Stimulated activated CD8-positive, alpha-beta memory T cell treated with anti-CD3 and anti-CD28 coated beads, Interleukin-15, amount 100 ng/mL, for 1 hour (primary cell): ENCODE measurements at places on chromosomes 11 and 22.

DNA sequence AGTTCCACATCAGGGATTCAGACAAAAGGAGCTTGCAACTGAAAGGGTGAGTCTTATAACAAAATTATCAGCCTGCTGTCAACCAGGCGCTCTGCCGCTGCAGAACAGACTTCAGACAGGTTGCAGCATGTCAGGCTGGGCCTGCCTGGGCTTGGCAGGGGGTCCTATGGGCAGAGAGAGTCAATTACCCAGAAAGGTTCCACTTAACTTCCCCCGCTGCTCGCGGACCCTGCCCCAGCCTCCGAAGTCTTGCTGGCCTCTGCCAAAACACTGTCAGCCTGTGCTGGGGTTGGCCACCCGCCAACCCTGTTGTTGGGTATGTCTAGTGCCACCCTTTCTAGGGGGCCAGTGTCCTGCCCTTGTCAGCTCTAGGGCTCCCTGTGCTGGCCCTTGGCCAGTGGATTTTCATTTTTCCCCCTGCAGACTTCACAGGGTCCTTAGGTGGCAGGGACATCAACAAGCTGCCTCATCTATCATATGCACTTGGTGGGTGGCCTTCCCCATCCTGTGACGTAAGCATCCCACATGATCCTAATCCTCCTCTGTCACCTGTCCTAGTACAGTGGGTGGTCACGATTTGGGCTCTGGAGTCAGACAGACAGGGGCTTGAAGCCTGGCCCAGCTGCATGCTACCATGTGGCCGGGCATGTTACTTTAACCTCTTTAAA is 166.5 kb upstream of the CADM1 start:
- no peak for DNase-seq

GRCh38 chr22:37716708-37717107 is 19.9 kb downstream of the TRIOBP start:
- DNase-seq, result no peak

- no peak for DNase-seq
Measured at GRCh38 chr22:39097098-39098020, at the start of gene APOBEC3H. TSS of gene APOBEC3H (plus strand) at chr22:39097244. CDS start at chr22:39100279, 3,035 bp downstream.

- no peak for DNase-seq
Measured at GRCh38 chr11:121924191-121924590, 191.8 kb downstream of the BLID start.

- DNase-seq, result no peak
Measured at GRCh38 chr11:121793291-121793690, 322.7 kb downstream of the BLID start.

GRCh38 chr11:119843877-119844276 is 114.9 kb upstream of the NECTIN1 start:
- no peak for DNase-seq

GRCh38 chr22:29375398-29376076 is 12.8 kb downstream of the AP1B1 start:
- no peak for DNase-seq

GRCh38 chr11:129489249-129489648 is 113.6 kb downstream of the BARX2 start:
- DNase-seq, result no peak

- no peak for DNase-seq
Measured at GRCh38 chr11:121452609-121453150, at the start of gene SORL1-AS1. TSS of gene SORL1-AS1 (minus strand) at chr11:121452967.

DNA sequence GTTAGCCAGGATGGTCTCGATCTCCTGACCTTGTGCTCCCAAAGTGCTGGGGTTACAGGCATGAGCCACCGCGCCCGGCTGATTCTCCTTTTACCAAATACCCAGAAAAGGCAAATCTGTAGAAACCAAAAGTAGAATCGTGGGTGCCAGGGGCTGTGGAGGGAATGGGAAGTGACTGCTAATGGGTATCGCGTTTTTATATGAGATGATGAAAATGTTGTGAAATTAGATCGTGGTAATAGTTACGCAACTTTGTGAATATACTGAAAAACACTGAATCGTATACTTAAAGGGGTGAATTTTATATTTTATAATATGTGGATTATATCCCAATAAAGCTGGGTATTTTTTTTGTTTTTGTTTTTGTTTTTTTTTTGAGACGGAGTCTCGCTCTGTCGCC is 48.2 kb upstream of the CREB3L1 start:
- DNase-seq, result no peak

DNA sequence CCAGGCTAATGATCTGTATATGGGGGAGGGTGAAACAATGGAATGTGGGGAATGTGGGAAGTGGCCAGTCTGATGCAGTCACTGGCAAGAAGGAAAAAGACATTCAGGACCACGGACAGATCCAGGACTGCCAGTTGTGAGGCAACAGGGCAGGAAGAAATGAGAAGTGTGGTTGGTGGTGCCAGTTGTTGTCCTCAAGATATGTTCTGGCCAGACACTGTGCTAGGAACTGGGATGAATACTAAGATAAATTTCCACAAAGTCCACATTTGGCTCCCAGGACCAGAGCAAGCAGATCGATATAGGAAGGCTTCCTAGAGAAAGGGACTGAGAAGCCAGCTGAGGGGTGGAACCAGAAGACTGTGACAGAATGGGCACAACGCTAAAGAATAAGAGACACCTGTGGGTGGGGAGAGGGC is 6.8 kb upstream of the TPBGL start:
- no peak for DNase-seq
